AG08395 (cell line): ENCODE measurements at places on chromosomes 2 and 18.

- DNase-seq: peak; percentile 24
Observed at GRCh38 chr2:43073401-43073825, 153.0 kb downstream of the ZFP36L2 start.

- DNase-seq: peak; percentile 18
Observed at GRCh38 chr2:161223139-161223732, 63.0 kb downstream of the TANK start.

DNA sequence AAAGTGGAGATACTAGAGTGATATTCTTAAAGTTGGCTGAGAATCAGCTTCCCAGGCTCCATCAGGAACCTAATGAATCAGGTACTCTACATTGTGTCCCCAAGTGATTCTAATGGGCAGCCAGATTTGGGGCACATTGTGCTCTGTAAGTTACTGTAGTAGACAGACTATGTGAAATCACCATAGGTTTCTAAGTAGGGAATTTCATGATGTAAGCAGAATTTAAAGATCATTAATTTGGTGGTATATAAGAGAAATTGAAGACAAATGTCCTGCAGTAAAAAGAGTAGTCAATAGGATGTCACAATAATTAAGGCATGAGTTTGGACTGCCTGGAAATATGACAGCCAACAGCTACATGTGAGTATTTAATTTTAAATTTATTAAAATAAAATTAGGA, 602.4 kb upstream of the ACVR2A start:
- no peak for DNase-seq

DNA sequence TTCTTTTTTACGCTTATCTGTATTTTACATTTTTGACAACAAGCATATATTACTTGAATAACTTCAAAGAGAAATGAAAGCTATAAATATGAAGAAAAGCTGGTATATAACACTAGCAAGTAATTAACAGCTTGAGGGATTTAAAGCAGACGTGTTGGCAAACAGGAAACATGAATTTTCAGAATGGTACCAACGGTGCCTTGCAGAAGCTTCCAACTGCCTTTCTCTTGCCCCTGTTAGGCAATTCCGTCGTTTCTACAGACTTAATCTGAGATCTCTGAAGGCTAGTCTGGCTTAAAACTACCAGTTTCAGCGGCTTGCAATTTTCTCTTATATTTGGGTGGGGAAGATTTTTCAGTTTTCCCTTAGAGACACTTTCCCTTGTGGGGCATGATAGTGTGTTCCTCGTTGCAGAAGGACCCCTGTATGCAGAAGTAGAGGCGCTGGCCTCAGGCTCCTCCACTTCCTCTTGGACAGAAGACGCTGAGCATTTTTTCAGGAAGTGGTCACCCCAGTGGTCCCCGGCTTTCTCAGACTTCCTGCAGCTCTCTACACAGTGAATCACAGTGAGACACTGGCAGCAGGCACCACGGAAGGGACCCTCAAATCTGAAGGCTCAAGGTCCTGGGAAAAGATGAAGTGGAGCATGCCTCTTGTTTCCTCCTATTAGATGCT, 56.2 kb upstream of the SLC16A14 start:
- DNase-seq: no peak

DNA sequence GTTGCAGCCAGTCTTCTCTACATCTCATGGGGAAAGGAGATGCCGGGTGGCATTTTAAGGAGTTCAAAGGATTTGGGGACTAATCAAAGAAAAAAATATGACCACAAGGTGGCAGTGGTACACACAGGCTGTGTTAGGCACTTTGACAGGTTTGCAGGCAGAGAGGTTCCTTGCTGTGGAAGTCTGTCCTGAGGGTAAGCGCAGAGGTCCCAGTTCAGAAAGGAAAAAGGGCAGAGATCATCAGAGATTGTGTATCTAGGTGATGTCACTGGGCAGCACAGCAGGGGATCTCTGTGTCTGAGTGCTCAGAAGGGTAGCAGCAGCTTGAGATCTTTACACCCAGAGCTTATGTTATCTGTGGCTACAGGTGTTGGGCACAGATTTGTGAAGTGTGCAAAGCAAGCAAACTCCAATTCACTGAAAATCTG, 231.4 kb downstream of the LRRTM1 start:
- DNase-seq: peak; percentile 74

- DNase-seq: no peak
Observed at GRCh38 chr2:217227794-217228193, 367.9 kb upstream of the TNP1 start.
